AG09309 (cell line): ENCODE measurements at places on chromosomes 16 and 17.

GRCh38 chr17:47131761-47132160, 57.3 kb downstream of the CDC27 start:
- DNase-seq = no peak

GRCh38 chr16:89325861-89326471, 108.5 kb downstream of the ZNF778 start:
- DNase-seq = no peak

DNA sequence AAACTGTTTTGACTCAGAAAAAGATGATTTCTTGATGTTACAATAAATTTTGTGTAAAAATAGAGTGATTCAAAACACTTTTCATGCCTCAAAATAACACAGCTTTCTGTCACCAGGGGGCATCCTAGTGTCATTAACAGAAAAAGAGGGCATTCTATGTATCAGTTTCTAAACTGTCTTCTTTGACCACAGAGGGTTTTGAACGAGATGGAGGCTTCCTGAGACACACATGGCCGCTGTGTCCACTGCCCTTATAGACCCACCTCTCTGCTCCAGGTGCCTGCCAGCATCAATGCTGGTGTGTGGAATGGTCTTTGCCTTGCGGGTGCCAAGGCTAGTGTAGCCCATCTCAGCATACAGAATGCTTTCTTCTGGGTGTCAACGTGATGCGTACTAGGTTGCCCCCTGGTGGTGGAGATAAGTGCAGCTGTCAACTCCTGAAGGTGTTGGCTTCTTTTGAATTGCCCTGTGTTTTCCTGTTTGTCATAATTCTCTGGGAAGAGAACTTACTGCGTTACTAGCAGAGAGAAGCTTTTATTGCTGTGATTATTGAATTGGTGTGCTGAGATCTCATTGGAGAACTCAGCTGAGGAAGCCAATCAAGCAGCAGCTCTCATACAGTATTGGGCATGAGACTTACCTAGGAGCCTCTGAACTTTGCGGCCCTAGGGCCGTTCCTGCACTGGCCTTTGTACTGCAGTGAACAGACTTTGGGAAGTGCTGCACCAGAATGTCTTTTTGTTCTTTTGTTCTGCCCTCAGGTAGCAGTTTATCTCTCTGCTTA, 38.6 kb downstream of the USP10 start:
- no peak for DNase-seq

DNA sequence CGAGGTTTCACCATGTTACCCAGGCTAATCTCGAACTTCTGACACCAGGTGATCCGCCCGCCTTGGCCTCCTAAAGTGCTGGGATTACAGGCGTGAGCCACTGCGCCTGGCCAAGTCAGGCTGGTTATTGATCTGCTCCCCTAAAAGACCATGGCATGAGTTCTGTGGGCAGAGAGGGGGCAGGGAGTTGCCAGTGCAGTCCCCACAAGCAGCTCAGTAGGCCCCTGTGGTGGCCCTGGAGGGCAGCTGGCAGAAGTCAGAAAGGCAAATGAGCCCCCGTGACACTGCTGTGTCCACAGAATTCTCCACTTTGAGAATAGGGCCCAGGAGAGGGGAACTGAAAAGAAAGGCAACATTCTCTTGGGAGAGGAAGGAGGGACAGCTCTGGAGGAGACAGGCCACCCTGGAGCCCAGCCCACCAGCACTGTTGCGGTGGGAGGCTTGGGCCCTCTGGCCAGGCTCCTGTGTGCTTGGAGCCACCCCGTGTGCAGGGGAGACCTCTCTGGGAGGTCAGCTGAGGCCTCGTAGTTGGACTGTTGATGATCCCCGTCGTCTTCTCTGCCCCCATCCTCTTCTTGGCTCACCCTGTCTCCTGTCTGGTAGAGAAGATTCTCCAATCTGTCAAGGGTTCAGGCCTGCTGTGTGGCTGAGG, 2.1 kb upstream of the AMDHD2 start:
- DNase-seq = no peak

- no peak for DNase-seq
These were observed 6.0 kb upstream of the DPEP1 start for GRCh38 chr16:89607453-89607852.

DNA sequence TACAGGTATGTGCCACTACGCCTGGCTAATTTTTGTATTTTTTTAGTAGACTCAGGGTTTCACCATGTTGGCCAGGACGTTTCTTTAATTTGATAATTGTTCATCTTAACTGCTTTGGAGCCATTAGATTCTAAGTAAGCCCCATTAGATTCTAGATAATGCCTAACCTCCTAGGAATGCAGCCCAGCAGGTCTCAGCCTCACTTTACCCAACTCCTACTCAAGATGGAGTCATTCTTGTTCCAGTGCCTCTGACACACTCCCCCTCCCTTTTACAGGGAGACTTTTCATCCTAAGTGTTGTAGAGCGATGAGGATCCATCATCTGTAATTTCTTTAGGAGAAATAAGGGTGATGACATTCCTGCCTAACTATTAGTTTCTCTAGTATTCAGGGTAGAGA, 23.7 kb upstream of the MILR1 start:
- DNase-seq = no peak

DNA sequence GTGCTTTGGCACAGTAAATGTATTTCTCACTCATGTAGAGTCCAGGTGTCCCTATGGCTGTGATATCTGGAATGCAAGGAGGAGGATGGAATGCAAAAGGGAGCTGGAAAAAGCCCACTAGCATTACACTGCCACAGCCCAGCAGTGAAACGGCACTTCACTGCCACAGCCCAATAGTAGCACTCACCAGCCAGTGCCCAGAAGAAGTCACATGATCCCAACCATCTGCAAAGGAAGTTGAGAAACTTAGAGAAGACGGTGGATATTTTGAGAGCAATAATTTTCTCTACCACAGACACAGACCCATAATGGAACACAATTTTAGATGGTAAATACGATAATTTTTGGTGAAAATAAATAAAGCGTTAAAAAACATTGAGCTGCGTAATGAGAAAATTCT, 51.8 kb downstream of the C16orf82 start:
- DNase-seq = no peak

- DNase-seq = no peak
These were observed 66.2 kb upstream of the CREBBP start for GRCh38 chr16:3946604-3947180.
